Stimulated activated CD4-positive, alpha-beta T cell treated with anti-CD3 and anti-CD28 coated beads, TNF-alpha, amount 100 ng/mL, for 24 hours (primary cell): ENCODE measurements at places on chromosomes 5 and 9.

GRCh38 chr9:116468793-116469527 is 218.1 kb upstream of the TRIM32 start:
- DNase-seq = no peak

DNA sequence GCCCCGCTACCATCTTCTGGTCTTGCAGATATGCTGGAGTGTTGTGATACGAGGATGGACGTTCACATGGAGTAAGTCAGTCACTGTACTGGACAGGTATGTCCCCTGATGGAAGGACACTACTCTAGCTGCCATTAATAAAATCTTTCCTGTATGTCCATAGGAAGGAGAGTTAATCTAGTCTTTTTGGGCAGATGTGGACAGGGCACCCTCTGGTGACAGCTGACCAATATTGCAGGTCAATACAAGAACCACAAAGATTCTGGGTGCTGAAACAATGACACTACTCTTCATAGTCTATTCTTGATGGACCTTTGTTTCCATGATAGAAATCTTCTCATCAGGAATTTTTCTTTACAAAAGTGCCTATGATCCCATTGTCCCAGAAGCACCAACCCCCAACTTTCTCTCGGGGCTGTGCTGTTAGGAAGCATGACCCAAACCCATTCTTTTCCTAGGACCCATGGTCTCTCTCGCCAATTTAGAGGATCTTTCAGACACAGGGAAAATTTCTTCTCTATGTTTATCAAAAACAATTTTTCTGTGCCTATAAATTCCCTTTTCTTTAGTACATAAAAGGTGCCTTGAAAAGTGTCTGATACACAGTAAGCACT is 376.9 kb downstream of the DTWD2 start:
- DNase-seq = no peak

DNA sequence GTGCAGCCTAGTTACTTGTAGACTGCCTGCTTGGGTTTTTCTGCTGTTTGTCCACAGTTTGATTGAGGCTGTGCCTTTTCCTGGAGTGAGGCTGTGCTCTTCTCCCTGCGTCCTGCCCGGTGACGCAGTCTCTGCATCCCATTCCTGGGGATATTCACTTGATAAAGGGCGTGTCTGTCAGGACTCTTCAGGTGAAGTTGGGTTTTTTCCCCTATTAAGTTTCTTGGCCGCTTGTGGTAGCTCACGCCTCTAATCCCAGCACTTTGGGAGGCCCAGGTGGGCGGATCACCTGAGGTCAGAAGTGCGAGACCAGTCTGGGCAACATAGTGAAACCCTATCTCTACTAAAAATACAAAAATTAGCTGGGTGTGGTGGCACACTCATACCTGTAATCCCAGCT is 50.0 kb upstream of the SUSD3 start:
- no peak for DNase-seq

- DNase-seq = no peak
Measured at GRCh38 chr9:107712390-107712789, 222.8 kb upstream of the KLF4 start.

DNA sequence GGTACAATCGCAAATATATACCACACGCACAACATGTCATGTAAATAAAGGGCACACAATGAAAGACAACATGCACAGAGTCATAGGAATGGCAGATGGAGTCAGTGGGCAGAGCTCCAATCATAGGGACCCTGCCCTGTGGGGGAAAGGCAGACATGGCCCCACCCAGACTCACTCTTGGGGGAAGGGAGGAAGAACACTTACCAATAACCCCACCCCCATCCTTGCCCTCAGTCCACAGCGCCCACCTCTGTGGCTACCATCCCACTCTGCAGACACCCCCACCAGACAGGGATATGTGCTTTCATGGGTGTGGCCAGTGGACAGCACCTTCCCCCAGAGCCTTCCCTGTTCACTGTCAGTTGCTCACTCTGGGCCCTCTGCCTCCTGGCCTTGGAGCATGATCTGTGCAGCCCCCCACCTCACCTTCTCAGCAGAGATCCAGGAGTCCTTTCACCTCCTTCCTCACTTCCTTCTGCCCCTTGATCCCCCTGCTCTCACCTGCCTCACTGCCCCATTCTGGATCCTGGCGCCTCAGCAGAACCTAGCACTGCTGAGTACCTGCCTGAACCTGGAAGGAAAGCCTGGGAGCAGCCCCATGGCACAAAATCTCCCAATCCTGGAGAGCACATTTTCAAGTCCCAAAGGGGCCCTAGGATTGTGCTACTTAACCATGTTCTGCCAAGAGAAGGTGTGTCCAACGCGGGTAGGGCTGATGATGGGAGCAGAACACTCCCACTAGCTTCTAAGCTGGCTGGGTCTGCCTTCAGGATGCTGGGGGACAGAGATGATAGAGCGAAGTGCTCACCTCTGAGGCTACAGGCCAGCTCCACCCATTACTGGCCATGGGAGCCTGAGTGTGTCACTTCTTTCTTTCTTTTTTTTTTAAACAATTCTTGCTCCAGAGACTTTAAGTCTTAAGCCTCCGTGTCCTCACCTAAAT is 1.5 kb upstream of the PHF19 start:
- DNase-seq = no peak

GRCh38 chr9:107650321-107650720 is 160.8 kb upstream of the KLF4 start:
- no peak for DNase-seq

GRCh38 chr5:160743027-160743426 is 109.0 kb downstream of the ATP10B start:
- no peak for DNase-seq
